Activated T-cell treated with anti-CD3 and anti-CD28 coated beads, Interleukin-2, amount 50 U/mL, for 24 hours (primary cell): ENCODE measurements at places on chromosomes 11 and 22.

- DNase-seq: no peak
Observed at GRCh38 chr11:57230791-57231538, 6.1 kb downstream of the APLNR start.

GRCh38 chr22:24951942-24952836, at the start of gene KIAA1671:
KIAA1671 (plus strand) TSS chr22:24952716; CDS start chr22:25028000, 75,284 bp downstream.
- peak; percentile 94 for DNase-seq

- DNase-seq: no peak
Observed at GRCh38 chr11:16611926-16612565, 126.4 kb upstream of the C11orf58 start.

DNA sequence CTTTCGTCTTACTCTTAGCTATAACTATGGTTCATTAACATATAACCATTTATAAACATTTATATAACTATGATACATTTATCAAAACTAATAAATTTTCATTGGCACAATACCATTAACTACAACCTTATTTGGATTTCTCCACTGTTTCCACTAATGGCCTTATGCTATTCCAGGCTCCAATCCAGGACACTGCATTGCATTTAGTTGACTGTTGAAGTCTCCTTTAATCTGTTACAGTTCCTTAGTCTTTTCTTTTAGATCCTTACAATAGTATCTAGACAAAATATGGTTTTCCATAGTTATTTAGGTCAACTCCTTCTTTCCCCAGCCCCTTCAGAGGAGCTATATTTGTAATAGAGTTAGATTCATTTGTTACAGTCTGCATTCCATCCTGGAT, 47.2 kb downstream of the CCDC34 start:
- no peak for DNase-seq

DNA sequence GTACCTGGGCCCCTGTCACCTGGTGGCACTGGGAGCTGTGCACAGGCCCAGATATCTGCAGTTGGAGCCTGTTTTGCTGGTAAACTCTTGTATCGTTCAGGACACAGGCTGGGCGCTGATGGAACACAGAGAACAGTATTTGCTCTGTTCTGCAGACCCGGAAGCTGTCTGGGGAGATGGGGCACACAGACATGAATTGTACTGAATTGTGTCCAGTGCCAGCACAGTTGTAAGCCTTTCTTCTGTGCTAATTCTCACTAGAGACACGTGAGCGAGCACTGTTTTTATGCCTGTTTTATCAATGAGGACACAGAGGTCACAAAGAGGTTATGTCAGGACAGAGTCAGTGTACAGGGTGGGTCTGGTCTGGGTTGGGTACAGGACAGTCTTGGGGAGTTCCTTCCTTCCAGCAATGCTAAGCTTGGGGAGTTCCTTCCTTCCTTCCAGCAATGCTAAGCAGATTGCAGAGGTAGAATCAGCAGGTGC, 24.4 kb upstream of the ACR start:
- no peak for DNase-seq

- no peak for DNase-seq
Observed at GRCh38 chr22:37480387-37481346, 5.5 kb downstream of the MFNG start.

DNA sequence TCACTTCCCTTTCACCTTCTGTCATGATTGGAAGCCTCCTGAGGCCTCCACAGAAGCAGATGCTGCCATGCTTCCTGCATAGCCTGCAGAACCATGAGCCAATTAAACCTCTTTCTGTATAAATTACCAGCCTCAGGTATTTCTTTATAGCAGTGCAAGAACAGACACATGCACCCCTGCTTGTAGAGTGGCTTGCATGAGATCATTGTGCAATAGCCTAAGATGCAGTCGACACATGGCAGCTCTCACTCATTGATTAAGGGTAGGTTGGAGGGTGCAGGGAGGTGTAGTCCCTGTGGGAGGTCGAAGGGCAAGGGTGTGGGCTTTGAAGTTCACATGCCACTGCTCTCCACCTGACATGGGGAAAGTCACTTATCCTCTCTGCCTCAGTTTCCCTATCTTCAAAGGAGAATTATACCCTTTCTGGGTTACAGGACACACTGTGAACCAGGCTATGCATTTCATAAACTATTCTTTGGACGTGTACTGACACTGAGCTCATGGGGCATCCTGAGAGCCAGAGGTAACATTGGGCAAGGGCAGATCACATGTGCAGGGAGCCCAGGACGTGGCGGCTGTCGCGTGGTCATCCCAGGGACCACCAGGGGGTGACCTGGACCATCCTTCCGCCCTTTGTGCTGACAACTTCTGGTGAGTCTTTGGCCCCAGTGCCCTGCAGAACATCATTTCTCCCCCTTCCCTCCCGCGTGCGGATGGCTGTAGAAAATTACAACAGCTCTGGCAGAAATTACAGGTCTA, 69.2 kb upstream of the SHANK2 start:
- DNase-seq: no peak

- no peak for DNase-seq
Observed at GRCh38 chr11:67255864-67256263, 10.4 kb upstream of the GRK2 start.

GRCh38 chr11:20102397-20102796, 57.9 kb downstream of the DBX1 start:
- DNase-seq: no peak

DNA sequence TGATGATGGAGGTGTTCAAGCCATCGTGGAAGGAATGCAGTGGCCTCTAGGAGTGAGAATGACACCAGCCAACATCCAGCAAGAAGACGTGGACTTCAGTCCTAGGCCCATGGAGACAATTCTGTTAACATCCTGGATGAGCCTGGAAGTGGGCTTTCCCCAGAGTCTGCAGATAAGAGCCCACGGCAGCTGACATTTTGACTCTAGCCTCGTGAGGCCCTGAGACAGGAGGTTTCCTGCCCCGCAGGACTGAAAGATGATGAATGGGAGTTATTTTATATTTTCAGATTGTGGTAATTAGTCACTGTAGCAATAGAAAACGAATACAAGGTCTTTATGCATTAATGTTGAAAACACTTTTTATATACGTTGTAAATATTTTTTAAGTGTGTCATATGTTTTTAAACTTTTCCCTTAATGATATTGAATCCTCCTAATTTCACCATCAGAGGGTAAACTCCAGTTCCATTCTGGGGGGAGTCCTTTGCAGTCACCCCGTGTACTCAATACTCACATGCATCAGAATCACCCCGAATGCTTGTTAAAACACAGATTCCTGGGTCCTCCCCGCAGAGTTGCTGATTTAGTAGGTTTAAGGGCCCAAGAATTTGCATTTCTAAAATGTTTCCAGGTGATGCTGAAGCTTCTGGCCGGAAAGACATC, 570 bp upstream of the TPCN2 start:
- no peak for DNase-seq

DNA sequence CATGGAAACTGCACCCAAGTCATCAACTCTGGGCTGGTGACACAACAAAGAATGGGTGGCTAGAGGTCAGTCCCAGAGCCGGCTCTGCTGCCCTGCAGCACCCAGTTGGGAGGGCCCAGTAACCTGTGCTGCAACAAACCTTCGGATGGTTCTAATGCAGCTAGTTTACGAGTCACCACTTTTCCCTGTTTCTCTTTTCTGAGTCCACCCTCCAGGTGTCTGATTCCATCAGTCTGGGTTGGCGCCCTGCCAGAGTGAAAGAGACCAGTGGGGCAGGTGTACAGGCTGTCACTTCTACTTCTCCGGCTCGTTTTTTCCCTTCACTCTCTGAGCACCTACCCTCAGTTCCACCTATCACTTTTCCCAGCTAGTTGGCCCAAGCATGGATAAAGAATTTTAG, 572.9 kb downstream of the NTM start:
- DNase-seq: no peak

DNA sequence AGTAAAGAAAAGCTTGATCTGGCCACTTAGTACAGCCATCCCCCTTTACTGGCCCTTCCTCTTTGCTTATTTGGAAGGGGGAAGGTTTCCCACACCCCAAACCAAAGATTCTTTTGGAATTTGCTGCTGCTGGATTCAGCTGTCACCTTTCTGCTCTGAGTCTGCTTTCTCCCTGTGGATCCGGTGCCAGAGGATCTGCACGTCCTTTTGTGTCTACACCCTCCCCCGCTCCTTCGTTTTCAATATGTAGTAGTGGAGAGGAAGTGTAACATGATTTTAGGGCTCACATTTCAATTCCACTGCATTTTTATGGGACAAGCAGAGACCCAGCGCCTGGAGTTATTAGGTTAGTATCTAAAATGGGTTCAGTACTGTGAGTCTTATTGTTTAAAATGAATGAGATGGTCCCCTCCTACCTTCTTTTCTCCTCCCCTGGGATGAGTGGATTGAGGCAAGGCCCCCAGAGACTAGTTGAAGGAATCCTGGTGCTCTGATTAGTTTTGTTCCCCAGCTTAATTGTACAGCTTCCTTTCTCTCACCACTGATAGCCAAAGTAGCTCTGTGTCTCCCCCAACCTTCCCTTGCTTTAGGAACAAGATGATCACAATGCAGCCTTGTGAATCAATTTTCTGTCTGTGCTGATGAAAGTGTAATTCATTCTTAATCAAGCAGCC, 30.5 kb upstream of the CABP7 start:
- no peak for DNase-seq

GRCh38 chr11:94243571-94244515, 60.5 kb upstream of the IZUMO1R start:
- no peak for DNase-seq

GRCh38 chr22:19128009-19128401, 3.1 kb upstream of the TSSK2 start:
- no peak for DNase-seq

DNA sequence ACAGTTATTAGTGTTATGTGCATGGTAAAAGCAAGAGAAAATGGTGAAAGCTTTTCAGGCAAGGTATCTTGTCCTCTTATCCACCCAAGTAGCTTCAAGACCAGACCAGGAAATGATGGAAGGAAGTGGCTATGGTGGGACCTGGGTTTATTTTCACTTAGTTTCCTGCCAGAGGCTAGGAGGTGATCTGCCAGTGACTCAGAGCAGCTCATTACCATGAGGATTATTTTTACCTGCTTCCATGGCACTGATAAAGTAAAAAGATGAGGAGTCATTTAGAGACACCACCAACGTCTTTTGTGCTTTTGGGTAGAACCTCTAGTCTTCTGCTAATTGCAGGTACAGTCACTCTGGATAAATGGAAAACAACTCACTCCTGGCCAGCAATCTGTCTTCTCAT, 339.9 kb upstream of the KIRREL3 start:
- DNase-seq: no peak
